ENCODE measurements at places on chromosomes 16 and 17.

GRCh38 chr17:37614823-37615222, 5.6 kb upstream of the SYNRG start:
- no peak for DNase-seq

GRCh38 chr17:44389281-44389680, at the start of gene ITGA2B:
Gene ITGA2B, minus strand, starts transcription at chr17:44389649. Its CDS starts 176 bp downstream, at chr17:44389473.
- no peak for DNase-seq

DNA sequence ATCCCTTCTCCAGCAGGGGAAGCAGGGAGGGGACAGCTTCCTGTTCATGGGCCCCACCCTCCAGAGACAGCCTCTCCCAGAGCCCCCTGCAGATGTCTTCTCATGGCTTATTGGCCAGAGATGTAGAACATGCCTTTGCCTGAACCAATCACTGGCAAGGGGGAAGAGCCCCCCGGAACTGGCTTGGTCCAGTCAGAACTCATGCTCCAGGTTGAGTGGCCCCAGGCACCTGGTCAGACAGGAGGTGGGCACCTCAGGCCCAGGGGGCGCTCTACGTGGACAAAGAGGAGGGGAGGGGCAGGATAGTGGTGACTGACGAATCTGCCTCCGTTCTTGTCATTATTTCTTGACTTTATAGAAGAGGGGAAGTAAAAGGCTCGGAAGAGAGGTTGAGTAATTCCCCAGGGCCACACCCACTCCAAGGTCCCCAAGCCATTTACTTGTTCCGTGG, 23.6 kb downstream of the RAB11FIP4 start:
- DNase-seq = no peak

DNA sequence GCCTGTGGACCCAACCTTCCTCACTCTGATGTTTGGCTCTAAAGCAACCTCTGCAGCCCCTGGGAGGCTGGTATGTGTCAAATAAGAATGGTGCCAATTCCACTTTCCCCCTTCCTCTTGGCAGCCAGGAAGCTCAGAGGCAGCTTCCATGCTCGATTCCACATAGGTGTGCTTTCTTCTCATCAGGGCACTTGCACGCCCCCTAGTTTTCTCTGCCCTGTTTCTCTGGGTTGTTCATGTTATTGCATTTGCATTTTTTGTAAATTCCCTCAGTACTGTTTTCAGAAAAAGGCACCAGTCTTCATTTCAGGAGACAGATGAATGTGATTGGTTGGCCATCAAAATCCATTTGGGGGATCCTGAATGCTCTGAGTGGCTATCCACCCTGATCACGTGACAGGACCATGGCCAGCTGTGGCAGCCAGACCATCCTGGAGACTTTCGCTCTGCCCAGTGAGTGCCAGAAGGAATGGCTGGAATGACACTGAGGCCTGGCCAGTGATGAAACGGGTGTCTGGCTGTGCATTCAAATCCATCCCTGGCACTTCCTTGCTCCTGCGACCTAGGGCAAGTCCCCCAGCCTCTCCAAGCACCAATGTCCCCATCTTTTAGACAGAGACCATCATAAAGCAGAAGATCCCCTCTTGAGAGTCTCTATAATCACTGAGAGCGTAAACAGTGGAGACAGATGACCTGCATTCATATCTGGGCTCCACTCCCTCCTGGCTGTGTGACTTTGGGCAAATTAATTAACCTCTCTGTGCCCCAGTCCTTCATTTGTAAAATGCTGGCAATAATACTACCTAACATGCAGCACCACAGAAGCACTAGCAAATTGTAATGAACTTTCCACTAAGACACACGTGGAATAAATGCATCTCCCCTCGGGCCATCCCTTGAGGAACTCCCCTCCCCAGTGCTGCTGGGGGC, 56.4 kb downstream of the CNGB1 start:
- DNase-seq = no peak

- DNase-seq = no peak
Measured at GRCh38 chr17:33804401-33804800, 450.7 kb upstream of the CCL2 start.

Measured in activated T-helper 1 cell treated with anti-CD3 and anti-CD28 coated beads, Interleukin-2, amount 50 U/mL, for 16 hours (primary cell).